Fibroblast of skin of left biceps (primary cell): ENCODE measurements at places on chromosomes 13 and 19.

GRCh38 chr13:29005035-29005762, 185.1 kb downstream of the MTUS2 start:
- DNase-seq = no peak

DNA sequence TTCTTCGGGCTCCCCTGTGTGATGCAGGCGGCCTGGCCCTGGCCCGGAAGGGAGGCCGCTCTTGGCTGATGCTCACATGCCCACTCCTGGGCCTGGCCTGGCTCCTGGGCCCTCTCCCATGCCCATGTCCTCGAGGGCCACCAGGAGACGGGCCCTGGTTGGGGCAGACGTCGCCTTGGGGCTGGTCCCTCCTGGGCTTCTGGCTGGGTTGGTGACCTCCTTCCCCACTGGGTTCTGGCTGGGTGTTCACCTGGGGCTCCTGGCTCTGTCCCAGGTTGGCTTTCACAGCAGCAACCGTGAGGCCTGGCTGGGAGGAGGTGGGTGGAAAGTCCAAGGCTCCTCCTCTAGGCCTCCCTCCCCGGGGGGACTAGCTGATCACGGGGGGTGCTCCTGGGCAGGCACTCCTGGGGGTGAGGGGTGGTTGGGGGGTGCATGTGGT, 15.5 kb upstream of the SLC7A10 start:
- no peak for DNase-seq

- no peak for DNase-seq
These were observed 69.7 kb downstream of the MLLT1 start for GRCh38 chr19:6210091-6210490.

GRCh38 chr19:29983568-29983967, 41.5 kb downstream of the URI1 start:
- no peak for DNase-seq

- DNase-seq = no peak
These were observed 5.3 kb upstream of the TCF3 start for GRCh38 chr19:1657746-1658145.
